M059J (cell line): ENCODE measurements at places on chromosomes 2 and 18.

DNA sequence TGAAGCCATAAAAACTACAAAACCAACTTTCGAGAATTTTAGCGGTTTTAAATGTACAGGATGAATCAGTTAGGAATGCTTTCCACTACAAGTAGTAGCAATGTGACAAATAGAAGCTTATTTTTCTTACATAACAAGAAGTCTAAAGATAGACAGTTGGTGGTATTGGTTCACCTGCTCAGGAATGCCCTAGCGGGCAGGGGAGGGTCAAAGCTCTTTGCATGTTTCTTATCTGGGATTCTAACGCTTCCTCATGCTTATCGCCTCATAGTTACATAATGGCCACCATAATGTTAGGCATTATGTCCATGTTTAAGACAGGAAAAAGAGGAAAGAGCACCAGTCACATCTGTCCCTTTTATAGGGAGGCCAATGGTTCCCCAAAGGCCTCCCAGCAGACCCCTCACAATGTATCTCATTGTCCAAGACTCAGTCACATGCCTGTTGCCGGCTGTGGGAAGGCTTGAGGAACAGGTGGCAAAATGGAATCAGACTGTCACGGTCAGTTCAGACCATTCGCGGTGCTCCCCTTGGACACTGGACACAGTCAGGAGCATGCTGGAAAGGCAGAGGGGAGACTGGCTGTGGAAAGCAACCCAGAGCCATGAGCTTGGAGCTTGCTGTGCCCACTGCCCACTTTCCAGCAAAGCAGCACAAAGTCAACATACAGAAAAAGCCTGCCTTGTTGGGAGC is 69.4 kb upstream of the ODC1 start:
- DNase-seq: no peak

GRCh38 chr2:127100251-127101047 is 6.5 kb downstream of the BIN1 start:
- no peak for DNase-seq

DNA sequence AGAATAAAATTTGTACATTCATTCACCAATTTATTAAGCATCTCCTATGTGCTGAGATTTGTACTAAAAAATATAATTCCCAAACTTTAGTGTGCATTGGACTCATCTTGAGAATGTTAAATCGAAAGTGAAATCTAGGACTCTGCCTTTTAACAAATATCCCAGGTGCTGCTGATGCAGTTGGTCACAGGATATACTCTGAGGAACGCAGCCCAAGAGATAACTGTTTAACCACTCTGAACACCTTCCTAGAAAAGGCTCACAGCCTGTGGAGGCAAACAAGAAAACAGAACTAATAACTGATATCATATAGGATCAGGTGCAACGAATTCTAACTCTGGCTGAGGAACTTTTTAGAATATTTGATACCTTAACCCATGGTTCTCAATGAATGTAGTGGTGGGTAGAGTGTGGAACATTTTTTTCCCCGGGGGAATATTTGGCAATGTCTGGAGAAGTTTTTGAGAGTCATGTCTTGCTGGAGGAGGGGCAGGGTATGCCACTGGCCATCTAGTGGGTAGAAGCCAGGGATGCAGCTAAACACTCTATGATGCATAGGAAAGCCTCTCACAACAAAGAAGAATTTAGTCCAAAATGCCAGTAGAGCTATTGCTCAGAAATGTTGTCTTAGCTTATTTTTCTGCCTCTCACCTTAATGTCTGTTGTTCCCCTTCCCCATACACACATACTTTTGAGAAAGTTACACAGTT is 96.5 kb downstream of the EHBP1 start:
- DNase-seq: no peak

- DNase-seq: no peak
Observed at GRCh38 chr2:26653207-26654060, 12.3 kb upstream of the CIB4 start.

- DNase-seq: no peak
Observed at GRCh38 chr2:21891191-21891590, 767.4 kb downstream of the TDRD15 start.
